ENCODE measurements at places on chromosomes 12 and 14. TPM values are rescaled to one million over a fixed set of nuclear protein-coding genes. Genes with fewer than 3 reads are reported as not detected.

MMP19 gene
- not detected for total RNA-seq

FGF6 gene
- total RNA-seq: not detected

VSX2 gene
- not detected for total RNA-seq

TAS2R13 gene
- total RNA-seq: 1.2 TPM

OR6C6 gene
- not detected for total RNA-seq

LPAR5 gene
- total RNA-seq: 4.5 TPM

ACSM4 gene
- total RNA-seq: not detected

- H3K36me3 ChIP-seq: peaks cover 4% of the 10 kb centered on the region
- no peak overlapping the region for H3K27ac ChIP-seq
- no peak for ATAC-seq
- peaks cover 6% of the 10 kb centered on the region for H3K4me1 ChIP-seq
- H3K4me3 ChIP-seq: peak overlapping the region; percentile 18
- peaks cover 74% of the 10 kb centered on the region for H3K27me3 ChIP-seq
Measured at GRCh38 chr14:36655571-36655962, 6.1 kb upstream of the PAX9 start.

DNA sequence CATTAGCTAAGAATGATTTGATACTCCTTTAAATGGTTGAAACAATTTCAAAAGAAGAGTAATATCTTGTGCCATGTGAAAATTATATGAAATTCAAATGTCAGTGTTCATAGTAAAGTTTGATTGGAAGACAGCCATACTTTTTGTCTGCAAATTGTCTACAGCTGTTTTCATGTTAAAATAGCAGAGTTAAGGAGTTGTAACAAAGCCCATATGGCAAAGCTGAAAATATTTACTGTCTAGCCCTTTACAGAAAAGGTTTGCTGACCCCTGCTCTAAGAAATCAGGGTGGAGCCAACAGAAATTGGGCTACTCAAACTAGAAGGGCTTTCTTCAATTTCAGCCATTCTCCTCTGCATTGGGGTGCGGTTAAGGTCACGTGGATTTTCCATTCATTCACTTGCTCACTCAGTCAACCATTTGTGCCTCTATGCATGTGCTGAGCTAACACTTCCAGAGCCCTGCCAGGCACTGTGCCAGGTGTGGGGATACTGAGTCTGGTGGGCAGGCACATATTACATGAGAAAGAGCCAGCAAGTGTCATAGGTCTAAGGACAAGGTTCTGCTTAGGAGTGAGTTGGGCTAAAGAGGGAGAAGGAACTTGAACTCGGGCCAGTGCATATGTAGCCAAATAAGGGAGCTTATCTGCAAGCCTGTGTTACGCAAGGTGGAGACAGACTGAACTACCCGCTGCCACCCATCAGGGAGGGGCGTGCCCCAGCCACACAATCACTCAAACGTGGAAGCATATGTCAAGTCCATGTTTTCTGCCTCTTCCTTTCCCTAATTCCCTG lies 139.8 kb upstream of the NOS1 start:
- peaks cover 8% of the 10 kb centered on the region for H3K27me3 ChIP-seq
- H3K4me3 ChIP-seq: no peak overlapping the region
- no peaks in the 10 kb centered on the region for H3K4me1 ChIP-seq
- H3K27ac ChIP-seq: no peak overlapping the region
- no peaks in the 10 kb centered on the region for H3K36me3 ChIP-seq

DNA sequence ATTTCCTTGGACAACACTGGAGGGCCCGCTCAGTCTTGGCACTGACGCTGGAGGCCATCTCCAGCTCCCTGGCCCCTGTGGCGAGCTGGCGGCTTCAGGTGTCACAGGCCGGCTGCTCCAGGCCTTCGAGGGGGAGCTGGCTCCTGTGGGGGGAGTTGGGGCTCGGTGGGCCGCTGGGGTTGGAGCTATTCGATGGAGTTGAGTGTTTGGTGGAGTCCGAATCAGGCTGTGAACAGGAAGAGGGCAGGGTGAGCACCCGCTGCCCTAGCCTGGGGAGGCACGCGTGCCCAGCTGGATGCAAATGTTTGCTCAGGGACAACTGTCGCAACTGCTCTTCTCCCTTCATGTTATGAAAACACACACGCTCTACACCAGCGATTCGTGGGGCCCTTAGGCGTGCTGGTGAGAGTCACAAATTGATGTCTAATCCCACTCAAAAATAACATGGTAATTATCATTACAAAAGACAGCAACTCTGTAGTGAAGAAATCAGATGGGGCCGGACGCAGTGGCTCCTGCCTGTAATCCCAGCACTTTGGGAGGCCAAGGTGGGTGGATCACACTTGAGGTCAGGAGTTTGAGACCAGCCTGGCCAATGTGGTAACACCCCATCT lies 11.3 kb downstream of the AMN start:
- no peaks in the 10 kb centered on the region for H3K36me3 ChIP-seq
- no peak overlapping the region for H3K27ac ChIP-seq
- no peak overlapping the region for H3K4me3 ChIP-seq
- no peaks in the 10 kb centered on the region for H3K4me1 ChIP-seq

GRCh38 chr14:69676723-69677122 lies 65.3 kb downstream of the SUSD6 start:
- no peaks in the 10 kb centered on the region for H3K27me3 ChIP-seq
- peaks cover 74% of the 10 kb centered on the region for H3K36me3 ChIP-seq
- peaks cover 67% of the 10 kb centered on the region for H3K4me1 ChIP-seq
- H3K4me3 ChIP-seq: peak overlapping the region; percentile 84

DNA sequence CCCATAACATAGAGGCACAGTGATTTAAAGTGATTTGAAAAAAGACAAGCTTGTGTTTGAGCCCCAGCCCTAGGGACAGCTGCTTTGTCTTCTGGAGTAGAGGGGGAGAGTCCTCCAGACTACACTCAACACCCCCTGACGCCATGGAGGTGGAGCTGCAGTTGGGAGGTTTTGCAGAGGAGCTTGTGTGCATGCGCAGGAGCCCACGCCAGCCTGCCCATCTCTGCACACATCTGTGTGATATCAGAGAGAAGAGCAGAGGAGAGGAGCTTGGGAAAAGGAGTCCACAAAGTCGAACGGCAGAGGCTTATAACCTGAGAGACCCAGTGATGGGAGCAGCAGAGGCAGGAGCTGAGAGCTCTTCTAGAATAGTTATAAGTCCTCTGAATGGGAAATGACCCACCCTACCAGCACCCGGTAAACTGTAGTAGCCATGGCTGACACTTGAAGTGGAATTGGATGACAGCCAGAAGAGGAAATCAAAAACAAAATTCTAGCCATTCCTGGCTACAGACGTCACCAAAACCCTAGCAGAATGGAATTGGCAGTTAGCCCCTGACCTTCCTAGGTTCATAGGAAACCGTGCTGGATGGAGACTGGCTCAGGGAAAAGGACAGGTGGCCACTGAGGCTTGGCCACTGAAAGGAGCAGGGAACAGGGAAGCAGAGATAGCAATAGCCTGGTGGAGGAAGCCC lies 185.1 kb upstream of the VASH1 start:
- no peaks in the 10 kb centered on the region for H3K4me1 ChIP-seq
- H3K27me3 ChIP-seq: peaks cover 16% of the 10 kb centered on the region
- no peak overlapping the region for H3K27ac ChIP-seq
- no peak overlapping the region for H3K4me3 ChIP-seq

- no peaks in the 10 kb centered on the region for H3K27me3 ChIP-seq
- peaks cover 24% of the 10 kb centered on the region for H3K4me1 ChIP-seq
- ATAC-seq: peak; percentile 63
Measured at GRCh38 chr12:8987685-8988084, 1.7 kb upstream of the KLRG1 start.

DNA sequence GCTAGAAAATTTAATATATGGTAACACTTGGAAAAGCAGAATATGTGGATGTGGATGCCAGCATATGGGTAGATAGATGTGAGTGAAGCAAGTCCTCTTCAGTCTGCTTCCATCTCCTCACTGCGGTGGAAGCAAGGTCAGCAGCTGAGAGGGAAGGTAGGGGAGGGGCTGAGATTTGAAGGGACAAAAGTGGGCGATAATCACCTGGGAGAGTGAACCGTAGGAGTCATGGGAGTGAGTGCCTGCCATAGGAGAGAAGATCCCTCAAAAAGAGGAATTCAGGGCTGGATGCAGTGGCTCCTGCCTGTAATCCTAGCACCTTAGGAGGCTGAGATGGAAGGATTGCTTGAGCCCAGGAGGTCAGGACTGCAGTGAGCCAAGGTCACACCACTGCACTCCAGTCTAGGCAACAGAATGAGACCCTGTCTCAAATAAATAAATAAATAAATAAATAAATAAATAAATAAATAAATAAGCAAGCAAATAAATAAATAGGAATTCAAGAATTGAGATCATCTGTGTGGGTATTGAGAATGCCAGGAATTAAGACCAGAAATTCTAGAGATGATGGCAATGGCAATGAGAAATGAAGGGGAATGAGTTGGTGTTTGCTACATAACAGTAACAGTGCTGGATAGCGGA lies 123.4 kb downstream of the BICD1 start:
- ATAC-seq: no peak
- no peak overlapping the region for H3K27ac ChIP-seq
- H3K27me3 ChIP-seq: no peaks in the 10 kb centered on the region
- no peaks in the 10 kb centered on the region for H3K4me1 ChIP-seq
- no peaks in the 10 kb centered on the region for H3K36me3 ChIP-seq

- peaks cover 9% of the 10 kb centered on the region for H3K4me1 ChIP-seq
- no peak overlapping the region for H3K4me3 ChIP-seq
- H3K27ac ChIP-seq: no peak overlapping the region
- ATAC-seq: no peak
- peaks cover 23% of the 10 kb centered on the region for H3K27me3 ChIP-seq
- no peaks in the 10 kb centered on the region for H3K36me3 ChIP-seq
Measured at GRCh38 chr12:66755727-66756395, 77.0 kb upstream of the GRIP1 start.

- H3K4me3 ChIP-seq: no peak overlapping the region
- no peak overlapping the region for H3K27ac ChIP-seq
- H3K27me3 ChIP-seq: no peaks in the 10 kb centered on the region
- no peaks in the 10 kb centered on the region for H3K4me1 ChIP-seq
- H3K36me3 ChIP-seq: peaks cover 25% of the 10 kb centered on the region
- no peak for ATAC-seq
Measured at GRCh38 chr14:103568952-103569351, 6.2 kb downstream of the COA8 start.

DNA sequence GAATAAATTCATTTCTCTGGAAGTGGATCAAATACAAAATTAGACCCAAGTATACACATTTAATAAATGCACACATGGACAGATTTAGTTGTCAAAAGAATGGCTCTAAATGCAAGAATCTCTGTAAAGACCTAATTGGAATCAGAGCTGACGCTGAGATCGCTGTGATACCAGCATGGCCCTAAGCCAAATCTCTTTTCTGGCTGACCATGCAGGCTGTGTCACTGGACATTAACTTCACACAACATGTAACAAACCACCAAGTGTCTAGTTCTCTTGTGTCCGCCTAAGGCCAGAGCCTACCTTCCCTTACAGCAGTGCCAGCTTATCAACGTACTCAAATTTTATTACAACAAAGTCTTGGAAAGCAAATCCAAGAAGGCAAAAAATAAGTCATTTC lies 127.5 kb downstream of the MED13L start:
- H3K27ac ChIP-seq: no peak overlapping the region
- no peaks in the 10 kb centered on the region for H3K36me3 ChIP-seq
- no peak overlapping the region for H3K4me3 ChIP-seq

GRCh38 chr12:107632246-107632645 lies 53.4 kb upstream of the PWP1 start:
- no peak overlapping the region for H3K4me3 ChIP-seq
- H3K27me3 ChIP-seq: no peaks in the 10 kb centered on the region
- no peaks in the 10 kb centered on the region for H3K4me1 ChIP-seq
- H3K27ac ChIP-seq: no peak overlapping the region

DNA sequence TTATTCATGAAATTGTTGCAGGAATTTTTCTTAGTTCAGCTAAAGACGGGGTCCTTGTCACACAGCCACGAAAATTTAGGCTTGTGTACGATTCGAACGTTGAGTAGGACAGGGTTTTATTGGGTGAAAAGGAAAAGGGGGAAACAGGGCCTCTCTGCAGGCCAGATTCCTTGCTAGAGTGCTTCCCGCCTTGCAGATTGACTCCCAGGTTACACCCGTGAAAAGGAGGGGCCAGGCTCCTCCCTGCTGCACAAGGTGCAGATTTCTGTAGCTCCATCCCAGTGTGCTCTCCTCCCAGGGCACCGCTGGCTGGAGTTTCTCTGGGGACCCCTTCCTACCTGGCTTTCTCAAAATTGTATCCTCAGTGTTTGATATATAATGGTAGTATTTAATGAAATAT lies 221.5 kb downstream of the ERC1 start:
- peak overlapping the region; percentile 50 for H3K27ac ChIP-seq
- H3K36me3 ChIP-seq: peaks cover 9% of the 10 kb centered on the region
- H3K4me3 ChIP-seq: peak overlapping the region; percentile 17
- H3K4me1 ChIP-seq: peaks cover 16% of the 10 kb centered on the region

DNA sequence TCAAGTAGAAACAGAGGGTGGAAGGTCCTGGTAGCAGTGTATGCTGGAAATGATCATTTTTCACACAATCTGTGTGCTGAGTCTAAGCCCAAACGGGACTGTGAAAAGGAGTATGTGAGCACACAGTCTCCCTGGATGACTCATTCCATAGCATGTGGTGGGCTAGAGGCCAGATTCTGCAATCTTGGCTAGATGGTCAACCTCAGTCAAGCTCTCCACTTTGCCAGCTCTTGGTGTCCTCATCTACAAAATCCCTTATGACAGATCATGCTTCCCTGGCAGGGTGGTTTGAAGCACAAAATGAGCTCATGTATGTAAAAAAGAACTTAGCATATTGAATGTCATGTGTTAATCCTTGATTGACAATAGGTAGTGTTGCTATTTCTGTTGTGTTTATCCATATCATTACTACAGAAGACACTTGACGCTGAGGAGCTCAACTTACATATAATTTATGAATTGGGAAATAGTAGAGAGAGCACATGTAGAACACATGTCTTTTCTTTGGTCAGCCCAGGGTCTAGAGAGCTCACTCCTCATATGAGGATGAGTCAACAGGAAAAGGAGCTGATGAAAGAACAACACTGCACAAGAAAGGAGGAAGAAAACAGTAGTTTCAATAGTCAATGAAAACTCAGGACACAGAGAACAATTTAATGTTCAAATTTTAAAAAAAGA lies 517.5 kb downstream of the BCL11B start:
- H3K27ac ChIP-seq: no peak overlapping the region
- no peak overlapping the region for H3K4me3 ChIP-seq
- ATAC-seq: peak; percentile 42

DNA sequence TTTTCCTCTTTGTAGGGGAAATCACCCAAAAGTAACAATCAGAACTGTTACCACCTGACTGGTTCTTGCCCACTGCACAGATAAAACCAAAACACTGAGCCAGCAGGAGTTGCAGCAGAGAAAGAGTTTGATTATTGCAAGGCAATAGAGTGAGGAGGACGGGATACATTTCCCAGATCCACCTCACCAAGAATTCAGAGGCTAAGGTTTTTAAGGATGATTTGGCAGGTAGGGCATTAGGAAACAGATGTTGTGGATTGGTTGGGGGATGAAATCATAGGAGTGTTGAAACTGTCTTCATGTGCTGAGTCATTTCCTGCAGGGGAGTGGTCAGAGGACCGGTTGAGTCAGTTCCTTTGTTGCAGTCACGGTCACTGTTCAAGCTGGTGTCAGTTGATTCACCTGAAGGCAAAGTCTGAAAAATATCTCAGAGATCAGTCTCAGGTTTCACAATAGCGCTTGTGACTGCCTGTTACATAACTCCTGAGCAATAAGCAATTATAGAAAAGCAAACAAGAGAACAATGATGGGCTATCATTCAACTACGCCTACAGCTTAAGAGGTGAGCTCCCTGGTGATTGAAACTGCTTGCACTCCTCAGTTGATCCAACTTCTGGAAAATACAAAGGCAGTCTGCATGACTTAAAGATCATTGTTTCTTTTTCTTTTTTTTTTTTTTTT lies 20.3 kb upstream of the AMN1 start:
- H3K36me3 ChIP-seq: no peaks in the 10 kb centered on the region
- peaks cover 40% of the 10 kb centered on the region for H3K4me1 ChIP-seq
- peak; percentile 95 for ATAC-seq
- H3K27me3 ChIP-seq: no peaks in the 10 kb centered on the region
- peak overlapping the region; percentile 19 for H3K4me3 ChIP-seq

GRCh38 chr12:98188650-98189077 lies 326.7 kb upstream of the TMPO start:
- no peaks in the 10 kb centered on the region for H3K4me1 ChIP-seq
- H3K4me3 ChIP-seq: no peak overlapping the region
- peaks cover 4% of the 10 kb centered on the region for H3K27me3 ChIP-seq
- no peaks in the 10 kb centered on the region for H3K36me3 ChIP-seq
